ENCODE measurements at places on chromosomes 5 and 9. TPM values are rescaled to one million over a fixed set of nuclear protein-coding genes. Genes with fewer than 3 reads are reported as not detected.

The FAM219A gene
- 12.3 TPM for total RNA-seq

- H3K36me3 ChIP-seq, result no peaks in the 10 kb centered on the region
- peaks cover 50% of the 10 kb centered on the region for H3K27me3 ChIP-seq
Measured at GRCh38 chr9:136203408-136204144, 1.4 kb downstream of the LHX3 start.

The ADGRV1 gene
- total RNA-seq, result not detected

- H3K27ac ChIP-seq, result no peak overlapping the region
- no peak for DNase-seq
- no peaks in the 10 kb centered on the region for H3K27me3 ChIP-seq
Measured at GRCh38 chr9:88741335-88741734, 206.4 kb downstream of the NXNL2 start.

The GFRA3 gene
- not detected for total RNA-seq

GRCh38 chr5:110785356-110785755 is 46.5 kb downstream of the SLC25A46 start:
- peaks cover 9% of the 10 kb centered on the region for H3K4me1 ChIP-seq
- no peak overlapping the region for H3K4me3 ChIP-seq
- H3K27me3 ChIP-seq, result peaks cover 12% of the 10 kb centered on the region
- no peaks in the 10 kb centered on the region for H3K36me3 ChIP-seq
- peak; percentile 56 for DNase-seq

GRCh38 chr5:135207866-135208265 is 173.8 kb upstream of the PITX1 start:
- no peak for DNase-seq
- no peak overlapping the region for H3K4me3 ChIP-seq
- H3K27me3 ChIP-seq, result no peaks in the 10 kb centered on the region
- H3K4me1 ChIP-seq, result peaks cover 21% of the 10 kb centered on the region
- no peak overlapping the region for H3K27ac ChIP-seq

DNA sequence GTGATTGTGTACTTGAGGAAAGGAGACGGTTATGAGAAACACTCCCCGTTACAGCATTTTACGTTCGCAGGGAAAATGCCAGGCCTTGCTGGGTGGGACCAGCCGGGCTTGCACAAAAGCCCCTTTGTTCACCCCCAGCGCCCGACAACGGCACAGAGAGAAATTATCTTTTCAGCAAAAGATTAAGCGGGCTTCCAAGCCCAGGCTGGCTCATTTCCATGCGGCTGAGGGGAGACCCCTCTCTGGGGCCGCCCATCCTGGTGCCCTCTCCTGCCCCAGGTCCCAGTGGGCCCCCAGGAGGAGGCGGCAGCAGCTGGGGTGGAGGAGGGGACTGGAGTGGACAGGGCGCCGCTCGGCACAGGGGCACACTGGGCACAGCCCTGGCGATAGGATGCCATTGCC is 50.8 kb upstream of the NOTCH1 start:
- no peaks in the 10 kb centered on the region for H3K36me3 ChIP-seq
- DNase-seq, result no peak
- H3K4me1 ChIP-seq, result no peaks in the 10 kb centered on the region
- H3K27ac ChIP-seq, result no peak overlapping the region
- no peaks in the 10 kb centered on the region for H3K27me3 ChIP-seq

The CXCL14 gene
- 1.3 TPM for total RNA-seq

The PRSS3 gene
- total RNA-seq, result 30.7 TPM

The WDR70 gene
- 20.8 TPM for total RNA-seq

- no peaks in the 10 kb centered on the region for H3K27me3 ChIP-seq
- H3K4me3 ChIP-seq, result no peak overlapping the region
- no peak overlapping the region for H3K27ac ChIP-seq
- no peaks in the 10 kb centered on the region for H3K4me1 ChIP-seq
Measured at GRCh38 chr5:87733897-87734296, 321.2 kb upstream of the CCNH start.

GRCh38 chr5:147466360-147466980 is 43.4 kb downstream of the DPYSL3 start:
- H3K27ac ChIP-seq, result no peak overlapping the region
- H3K27me3 ChIP-seq, result no peaks in the 10 kb centered on the region
- H3K36me3 ChIP-seq, result no peaks in the 10 kb centered on the region
- no peak for DNase-seq
- H3K4me3 ChIP-seq, result no peak overlapping the region
- H3K4me1 ChIP-seq, result peaks cover 3% of the 10 kb centered on the region

- no peaks in the 10 kb centered on the region for H3K27me3 ChIP-seq
- no peak for DNase-seq
- peaks cover 12% of the 10 kb centered on the region for H3K36me3 ChIP-seq
- no peak overlapping the region for H3K27ac ChIP-seq
- peaks cover 6% of the 10 kb centered on the region for H3K4me1 ChIP-seq
Measured at GRCh38 chr9:127783111-127784008, 2.5 kb upstream of the CDK9 start.

GRCh38 chr5:108747111-108747773 is 455 bp upstream of the FER start:
- H3K27ac ChIP-seq, result peak overlapping the region; percentile 99
- peaks cover 37% of the 10 kb centered on the region for H3K4me1 ChIP-seq
- peak overlapping the region; percentile 96 for H3K4me3 ChIP-seq
- H3K27me3 ChIP-seq, result no peaks in the 10 kb centered on the region
- no peak for DNase-seq

DNA sequence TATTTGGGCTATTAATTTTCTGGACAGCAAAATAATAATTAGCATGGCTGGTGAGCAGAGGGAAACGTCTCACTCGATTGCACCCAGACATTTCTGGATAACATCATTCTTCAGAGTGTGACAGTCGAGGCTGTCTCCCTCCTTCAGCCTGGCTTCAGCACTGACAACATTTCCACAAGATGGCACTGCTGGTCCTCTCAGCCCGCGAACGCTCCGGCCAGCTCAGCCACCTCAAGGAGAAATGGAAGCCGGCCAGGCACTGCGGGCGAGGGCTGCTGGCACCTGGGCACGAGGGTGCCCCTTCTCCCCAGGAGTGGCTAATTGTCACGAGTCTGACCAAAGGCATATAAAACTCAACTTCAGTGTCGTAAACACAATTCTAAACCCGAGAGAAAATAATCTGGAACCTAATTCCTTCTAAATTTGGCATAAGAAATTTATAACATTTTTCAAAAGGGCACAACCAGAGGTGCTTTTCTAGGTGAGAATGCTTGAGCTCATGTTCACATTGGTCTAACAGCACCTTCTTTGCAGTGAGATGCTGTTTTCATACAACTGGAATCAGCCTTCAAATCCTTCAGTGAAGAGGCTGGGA is 65.9 kb downstream of the DAP start:
- H3K4me3 ChIP-seq, result peak overlapping the region; percentile 35
- peak overlapping the region; percentile 61 for H3K27ac ChIP-seq
- DNase-seq, result peak; percentile 90
- peaks cover 51% of the 10 kb centered on the region for H3K4me1 ChIP-seq

The ESM1 gene
- 25.5 TPM for total RNA-seq

GRCh38 chr5:133467826-133468463 is 144.4 kb downstream of the FSTL4 start:
- no peaks in the 10 kb centered on the region for H3K36me3 ChIP-seq
- H3K27me3 ChIP-seq, result no peaks in the 10 kb centered on the region
- H3K4me3 ChIP-seq, result no peak overlapping the region
- no peaks in the 10 kb centered on the region for H3K4me1 ChIP-seq
- DNase-seq, result no peak
- H3K27ac ChIP-seq, result no peak overlapping the region

DNA sequence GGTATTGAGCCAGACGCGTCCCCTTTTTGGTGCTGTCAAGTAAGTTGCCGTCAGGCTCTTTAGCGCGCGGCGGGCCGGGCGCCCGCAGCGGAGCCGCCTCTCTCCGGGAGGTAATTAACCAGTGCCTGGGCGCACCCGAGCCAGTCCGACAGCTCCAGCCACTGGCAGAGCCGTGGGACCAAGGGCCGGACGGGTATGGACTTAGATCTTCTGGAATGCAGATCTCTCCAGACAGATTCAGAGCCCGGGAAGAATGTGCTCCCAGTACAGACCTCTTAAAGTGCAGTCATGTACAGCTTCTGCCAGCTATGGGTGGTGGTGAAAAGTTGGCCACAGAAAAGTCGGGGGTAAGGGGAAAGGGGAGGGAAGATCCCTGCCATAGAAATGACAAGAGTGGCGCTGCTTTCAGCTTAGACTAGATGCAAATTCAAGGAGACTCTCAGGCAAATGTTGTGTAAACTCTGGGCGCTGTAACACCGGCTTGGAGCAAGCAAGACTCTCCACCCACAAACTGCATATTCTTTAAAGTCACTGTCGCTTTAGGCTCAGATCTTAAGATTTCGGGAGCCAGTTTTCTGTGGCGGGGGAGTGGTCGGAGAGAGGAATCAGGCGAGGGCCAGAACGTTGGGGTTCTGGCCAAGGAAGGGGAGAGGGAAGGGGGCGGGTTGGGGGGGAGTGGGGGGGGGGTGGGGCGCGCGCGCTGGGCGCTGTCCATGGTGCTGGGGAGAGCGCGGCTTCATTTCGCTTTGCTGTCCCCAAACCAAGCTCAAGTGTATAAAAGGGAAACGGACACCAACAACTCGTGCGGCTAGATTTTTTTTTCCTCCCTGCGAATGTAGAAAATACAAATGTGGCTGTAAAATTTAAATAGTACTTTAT is 29.2 kb downstream of the NR2F1 start:
- peaks cover 57% of the 10 kb centered on the region for H3K27me3 ChIP-seq
- peak; percentile 36 for DNase-seq
- no peaks in the 10 kb centered on the region for H3K36me3 ChIP-seq
- no peak overlapping the region for H3K4me3 ChIP-seq

The CLIC3 gene
- 33.3 TPM for total RNA-seq

DNA sequence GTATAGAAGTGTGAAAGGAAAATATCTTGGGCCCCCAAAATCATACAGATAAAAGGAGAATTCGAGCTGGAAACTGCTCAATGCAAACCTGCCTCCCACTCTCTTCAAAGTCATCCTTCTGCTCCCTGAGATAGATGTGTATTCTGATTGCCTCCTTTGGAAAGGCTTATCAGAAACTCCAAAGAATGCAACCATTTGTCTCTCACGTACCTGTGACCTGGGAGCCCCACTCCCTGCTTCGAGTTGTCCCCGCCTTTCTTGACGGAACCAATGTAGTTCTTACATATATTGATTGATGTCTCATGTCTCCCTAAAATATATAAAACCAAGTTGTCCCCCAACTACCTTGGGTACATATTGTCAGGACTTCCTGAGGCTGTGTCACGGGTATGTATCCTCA is 163.8 kb downstream of the DIRAS2 start:
- no peaks in the 10 kb centered on the region for H3K27me3 ChIP-seq
- no peaks in the 10 kb centered on the region for H3K36me3 ChIP-seq
- no peak overlapping the region for H3K27ac ChIP-seq

The GPR150 gene
- not detected for total RNA-seq

The GRPEL2 gene
- total RNA-seq, result 27.0 TPM

- H3K36me3 ChIP-seq, result no peaks in the 10 kb centered on the region
- H3K4me1 ChIP-seq, result no peaks in the 10 kb centered on the region
- DNase-seq, result peak; percentile 19
- no peak overlapping the region for H3K4me3 ChIP-seq
- H3K27ac ChIP-seq, result no peak overlapping the region
Measured at GRCh38 chr5:164119806-164120447, 614.5 kb downstream of the MAT2B start.

- H3K27me3 ChIP-seq, result no peaks in the 10 kb centered on the region
- DNase-seq, result no peak
- no peak overlapping the region for H3K27ac ChIP-seq
- peaks cover 23% of the 10 kb centered on the region for H3K36me3 ChIP-seq
Measured at GRCh38 chr5:180792965-180793287, 9.7 kb downstream of the MGAT1 start.

The SIL1 gene
- 72.8 TPM for total RNA-seq

- H3K27ac ChIP-seq, result peak overlapping the region; percentile 83
- DNase-seq, result peak; percentile 96
- peak overlapping the region; percentile 22 for H3K4me3 ChIP-seq
Measured at GRCh38 chr9:72557549-72557948, 36.1 kb downstream of the TMC1 start.

DNA sequence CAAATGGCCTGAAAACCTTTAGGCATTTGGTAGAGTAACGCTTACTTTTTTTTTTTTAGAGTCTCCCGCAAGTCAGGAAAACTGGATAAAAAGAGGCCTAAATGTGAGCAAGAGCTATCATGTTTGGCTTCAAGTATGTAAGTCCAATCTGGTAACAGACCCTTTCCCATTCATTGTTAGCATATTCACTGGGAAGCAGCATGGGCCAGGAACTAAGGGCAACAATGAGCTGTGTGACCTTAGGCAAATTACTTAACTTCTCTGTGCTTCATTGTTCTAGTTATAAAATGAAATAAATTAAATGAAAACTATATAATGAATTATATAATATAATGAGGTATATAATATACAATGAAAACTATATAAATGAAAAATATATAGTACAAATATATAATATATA is 114.3 kb upstream of the PCA3 start:
- H3K36me3 ChIP-seq, result no peaks in the 10 kb centered on the region
- peaks cover 44% of the 10 kb centered on the region for H3K4me1 ChIP-seq
- DNase-seq, result no peak
- H3K27ac ChIP-seq, result no peak overlapping the region
- no peak overlapping the region for H3K4me3 ChIP-seq
- no peaks in the 10 kb centered on the region for H3K27me3 ChIP-seq

The TMEM8B gene
- 3.7 TPM for total RNA-seq

The SPATA6L gene
- total RNA-seq, result 0.65 TPM

GRCh38 chr9:130785053-130785452 is 50.0 kb upstream of the ABL1 start:
- H3K4me1 ChIP-seq, result peaks cover 33% of the 10 kb centered on the region
- H3K36me3 ChIP-seq, result no peaks in the 10 kb centered on the region
- H3K27ac ChIP-seq, result no peak overlapping the region
- DNase-seq, result no peak

DNA sequence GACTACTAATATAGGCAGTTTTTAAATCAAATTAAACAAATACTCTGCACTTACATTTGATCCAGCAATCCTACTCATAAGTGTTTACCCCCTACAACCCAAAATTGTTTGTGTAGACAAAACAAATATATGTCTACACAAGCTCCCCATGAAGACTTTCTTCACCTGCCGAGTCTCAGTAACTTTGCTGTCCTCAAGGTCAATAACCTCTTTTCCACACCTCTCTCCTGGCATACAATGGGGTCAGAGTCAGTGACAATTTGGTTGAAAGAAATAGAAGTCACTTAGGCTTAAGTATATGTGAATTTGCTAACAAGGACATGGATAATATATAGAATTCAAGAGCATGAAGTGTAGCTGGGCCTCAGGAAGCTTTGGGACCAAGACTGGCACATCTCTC is 29.1 kb downstream of the APBA1 start:
- peaks cover 1% of the 10 kb centered on the region for H3K4me1 ChIP-seq
- H3K36me3 ChIP-seq, result no peaks in the 10 kb centered on the region
- H3K27ac ChIP-seq, result no peak overlapping the region
- no peak for DNase-seq

The SPATA31E1 gene
- not detected for total RNA-seq

- no peaks in the 10 kb centered on the region for H3K36me3 ChIP-seq
- no peaks in the 10 kb centered on the region for H3K27me3 ChIP-seq
- H3K27ac ChIP-seq, result peak within 1 kb of the TSS; percentile 49
- peak; percentile 77 for DNase-seq
- H3K4me3 ChIP-seq, result peak within 1 kb of the TSS; percentile 75
Measured at GRCh38 chr5:137735555-137736284, at the start of gene KLHL3. Gene KLHL3 (minus strand): TSS chr5:137736089. CDS start chr5:137735646, 443 bp downstream.

DNA sequence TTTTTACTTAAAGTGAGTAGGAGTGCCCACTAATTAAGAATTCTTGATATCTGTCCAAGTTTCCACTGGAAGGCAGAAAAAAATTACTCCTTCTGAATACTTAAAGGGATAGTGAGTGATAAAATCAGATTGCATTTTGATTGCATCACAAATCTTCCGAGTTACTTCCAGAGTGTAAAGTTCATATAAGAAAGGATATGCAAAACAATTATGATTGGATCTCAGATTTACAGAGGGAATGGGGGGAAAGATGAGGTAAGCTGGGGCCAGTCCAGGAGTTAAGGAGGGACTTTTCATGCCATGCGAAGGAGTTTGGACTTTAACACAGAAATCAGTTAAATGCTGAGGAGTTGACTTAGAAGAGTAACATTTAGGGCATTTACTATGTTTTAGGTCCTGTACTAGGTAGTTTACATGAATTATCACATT is 9.3 kb upstream of the RNF145 start:
- H3K4me3 ChIP-seq, result no peak overlapping the region
- H3K4me1 ChIP-seq, result 0 out of 2 replicates have a peak, but pooled peaks cover 6% of the 10 kb centered on the region
- H3K27me3 ChIP-seq, result no peaks in the 10 kb centered on the region

All from GM23248 (cell line).